ENCODE measurements at places on chromosomes 5 and 9.

- DNase-seq: no peak
Measured at GRCh38 chr9:84258371-84258770, 82.2 kb downstream of the SLC28A3 start.

DNA sequence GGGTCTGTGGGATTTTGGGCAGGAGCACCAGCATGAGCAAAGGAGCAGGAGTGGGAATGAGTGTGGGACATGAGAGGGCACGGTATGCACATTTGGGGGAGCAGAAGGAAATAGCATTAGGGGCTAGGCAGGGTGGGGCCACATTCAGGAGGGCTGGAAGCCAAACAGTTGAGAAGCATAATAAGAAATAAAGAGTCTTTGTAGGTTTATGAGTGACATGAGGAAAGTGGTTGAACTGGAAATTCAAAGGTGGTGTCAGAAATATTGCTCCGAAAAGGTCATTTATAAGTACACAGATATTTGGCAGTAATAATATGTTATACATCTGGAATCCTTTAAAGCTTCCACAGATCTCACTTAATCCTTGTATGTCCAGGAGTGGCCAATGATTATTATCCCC is 26.4 kb downstream of the ARHGEF28 start:
- DNase-seq: no peak

DNA sequence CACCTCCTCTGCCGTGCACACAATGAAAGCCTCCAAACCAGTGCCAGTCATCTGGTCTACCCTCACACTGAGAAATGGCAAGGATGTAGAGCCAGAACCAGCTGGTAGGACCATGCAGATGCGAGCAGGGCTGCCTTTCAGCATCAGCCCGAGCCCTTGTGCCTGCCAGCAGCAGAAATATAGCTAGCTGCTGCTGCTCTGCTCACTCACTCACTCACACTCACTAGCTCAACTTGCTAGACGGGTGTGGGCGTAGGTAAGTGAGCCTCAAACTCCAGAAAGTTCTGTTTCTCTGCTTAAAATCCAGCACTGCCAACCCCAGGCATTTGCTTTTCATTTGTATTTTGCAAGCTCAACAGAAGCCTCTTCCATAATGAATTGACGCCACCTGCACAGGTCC is 114.0 kb downstream of the DRD1 start:
- DNase-seq: no peak

GRCh38 chr5:64872044-64872443 is 103.3 kb downstream of the CWC27 start:
- DNase-seq: no peak

GRCh38 chr5:124061663-124062062 is 549.7 kb downstream of the CSNK1G3 start:
- no peak for DNase-seq

GRCh38 chr5:170254056-170254455 is 21.3 kb downstream of the C5orf58 start:
- no peak for DNase-seq

- DNase-seq: no peak
Measured at GRCh38 chr5:27814286-27814685, 775.9 kb upstream of the CDH9 start.

GRCh38 chr5:116751684-116752083 is 177.1 kb upstream of the SEMA6A start:
- DNase-seq: no peak

- no peak for DNase-seq
Measured at GRCh38 chr9:91086657-91087461, 274.9 kb downstream of the AUH start.

DNA sequence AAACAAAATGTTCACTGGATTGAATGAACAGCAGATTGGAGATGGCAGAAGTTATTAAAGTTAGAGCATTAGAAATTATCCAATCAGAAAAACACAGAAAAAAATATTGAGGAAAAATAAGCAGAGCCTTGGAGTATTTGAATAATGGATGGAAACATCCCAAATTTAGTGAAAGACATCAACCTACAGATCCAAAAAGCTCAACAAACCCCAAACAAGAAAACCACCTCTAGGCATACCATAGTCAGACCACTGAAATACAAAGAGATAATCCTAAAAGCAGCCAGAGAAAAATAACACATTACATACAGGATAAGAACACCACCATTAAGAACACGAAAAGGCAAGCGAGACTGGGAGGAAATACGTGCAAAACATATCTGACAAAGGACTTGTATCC is 5.2 kb downstream of the INIP start:
- no peak for DNase-seq

DNA sequence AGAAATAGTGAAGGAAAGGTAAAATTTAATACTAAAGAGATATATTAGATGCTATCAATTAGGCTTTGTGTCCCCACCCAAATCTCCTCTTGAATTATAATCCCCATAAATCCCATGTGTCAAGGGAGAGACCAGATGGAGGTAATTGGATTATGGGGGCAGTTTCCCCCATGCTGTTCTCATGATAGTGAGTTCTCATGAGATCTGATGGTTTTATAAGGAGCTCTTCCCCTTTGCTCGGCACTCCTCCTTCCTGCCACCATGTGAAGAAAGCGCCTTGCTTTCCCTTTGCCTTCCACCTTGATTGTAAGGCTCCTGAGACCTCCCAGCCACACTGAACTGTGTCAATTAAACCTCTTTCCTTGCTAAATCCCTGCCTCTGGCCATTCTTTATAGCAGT is 697.0 kb upstream of the RGMB start:
- no peak for DNase-seq

DNA sequence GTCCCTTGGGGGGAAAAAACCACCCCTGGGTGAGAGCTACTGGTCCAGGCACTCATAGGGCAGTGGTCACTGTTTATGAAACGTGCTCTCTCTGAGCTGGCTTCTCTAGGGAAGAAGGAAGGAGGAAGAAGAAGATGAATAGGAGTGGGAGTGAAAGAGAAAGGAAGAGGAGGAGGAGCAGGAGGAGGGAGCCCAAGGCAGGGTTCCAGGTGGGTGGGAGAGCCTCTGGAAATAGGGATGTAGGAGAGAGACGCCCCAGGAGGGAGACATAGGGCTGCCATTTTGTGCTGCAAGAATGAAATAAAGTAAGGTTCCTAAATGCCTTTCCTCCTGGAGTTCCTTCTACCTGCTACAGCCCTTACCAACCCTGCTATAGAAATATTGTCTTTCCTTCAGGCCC is 65.7 kb downstream of the PCDH1 start:
- DNase-seq: no peak

GRCh38 chr9:86664603-86665002 is 282.7 kb downstream of the GAS1 start:
- DNase-seq: no peak

GRCh38 chr9:131590449-131590848 is 45.1 kb downstream of the PRRT1B start:
- no peak for DNase-seq

- no peak for DNase-seq
Measured at GRCh38 chr5:96871027-96871399, 5.3 kb upstream of the ERAP2 start.

- DNase-seq: no peak
Measured at GRCh38 chr5:177447066-177447610, 524 bp downstream of the PRR7 start.

DNA sequence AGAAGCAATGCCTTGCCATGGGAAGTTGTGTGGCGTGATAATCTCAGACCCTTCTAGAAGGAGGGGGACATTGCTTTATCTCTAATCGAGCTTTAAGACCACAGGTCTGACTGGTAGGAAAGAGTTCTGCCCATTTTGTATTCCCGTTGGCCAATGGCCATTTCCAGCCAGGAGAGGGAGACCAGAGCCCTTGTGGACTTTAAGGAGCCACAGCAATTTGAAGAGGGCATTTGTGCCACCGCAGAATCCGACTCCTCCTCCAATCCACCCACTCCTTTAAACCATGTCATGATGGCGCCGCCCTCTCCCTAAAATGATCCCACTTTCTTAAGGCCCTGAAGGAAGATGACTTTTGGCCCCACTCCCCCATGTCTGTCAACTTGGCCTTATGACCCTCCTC is 560.5 kb upstream of the ADAMTS16 start:
- no peak for DNase-seq

DNA sequence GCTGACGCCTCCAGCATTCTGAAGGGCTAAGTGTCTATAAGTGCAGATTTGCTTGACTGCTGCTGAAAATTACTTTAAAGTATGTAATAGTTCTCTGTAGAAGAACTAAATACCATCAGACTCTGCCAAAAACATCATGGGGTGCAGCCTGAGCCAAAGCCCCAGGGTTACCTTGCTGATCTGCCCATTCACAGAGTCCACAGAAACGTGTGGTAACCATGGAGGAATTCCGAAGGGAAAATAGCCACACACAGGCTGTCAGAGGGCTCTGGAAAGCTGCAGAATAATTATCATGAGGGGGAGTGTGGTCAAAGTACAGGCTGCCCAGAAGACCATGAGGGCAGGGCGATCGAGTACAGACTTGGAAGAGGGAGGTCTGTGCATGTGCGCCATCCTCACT is 36.4 kb downstream of the RETREG1 start:
- no peak for DNase-seq

DNA sequence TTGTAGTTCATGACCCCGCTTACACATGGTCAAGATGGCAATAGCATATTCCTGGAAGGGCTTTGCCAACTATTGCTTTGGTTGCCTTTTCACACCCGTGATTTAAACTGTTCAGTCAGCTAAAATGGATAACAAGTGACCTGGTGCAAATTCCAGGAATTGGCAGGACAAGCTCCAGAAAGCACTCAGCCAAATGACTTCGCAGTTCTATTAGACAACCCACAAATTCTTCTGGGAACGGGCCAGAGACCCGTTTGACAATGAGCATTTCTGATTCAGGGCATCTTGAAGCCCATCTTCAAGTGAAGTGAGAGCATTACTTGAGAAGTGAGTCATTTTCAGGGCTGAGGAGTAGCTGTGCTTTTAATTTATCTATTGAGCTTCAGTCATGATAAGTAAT is 165.0 kb downstream of the DROSHA start:
- no peak for DNase-seq

- DNase-seq: no peak
Measured at GRCh38 chr5:145237843-145238242, 597.3 kb downstream of the PRELID2 start.

DNA sequence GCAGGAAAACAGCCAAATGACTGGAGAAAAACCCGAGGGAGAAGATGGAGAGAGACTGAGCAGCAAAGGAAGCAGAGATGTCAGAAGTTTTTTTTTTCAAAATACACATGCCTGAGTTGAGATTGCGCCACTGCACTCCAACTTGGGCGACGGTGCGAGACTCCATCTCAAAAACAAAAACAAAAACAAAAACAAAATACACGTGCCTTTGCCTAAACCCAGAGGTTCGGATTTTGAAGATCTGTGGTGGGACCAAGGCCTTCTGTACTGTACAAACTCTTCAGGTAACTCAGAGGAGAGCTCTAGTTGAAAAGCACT is 38.8 kb upstream of the FBXW11 start:
- no peak for DNase-seq

- DNase-seq: no peak
Measured at GRCh38 chr5:74107899-74108298, 481.9 kb downstream of the ARHGEF28 start.

DNA sequence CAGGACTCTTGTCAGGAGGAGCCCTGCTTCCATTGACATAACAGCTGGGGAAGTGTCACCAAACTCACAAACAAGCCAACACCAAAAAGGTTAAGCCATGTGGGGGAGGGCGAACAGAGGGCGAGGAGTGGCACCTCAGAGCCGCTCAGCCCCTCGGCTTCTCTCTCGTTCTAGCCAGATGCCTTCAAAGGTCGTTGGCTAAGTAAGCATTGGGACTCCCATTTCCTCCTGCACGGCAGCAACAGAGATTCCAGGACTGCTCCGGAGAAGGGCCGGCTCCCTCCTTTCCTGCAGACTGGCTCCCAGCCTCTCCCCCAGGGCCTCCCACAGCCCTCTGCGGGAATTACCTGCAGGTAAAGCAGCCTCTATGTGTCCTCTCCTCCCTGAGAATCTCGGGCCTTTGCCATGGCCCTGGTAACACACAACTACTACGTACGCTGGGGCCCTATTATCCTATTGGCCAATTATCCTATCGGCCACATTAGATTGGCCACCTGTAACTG is 52.1 kb upstream of the RNU6ATAC start:
- DNase-seq: no peak

DNA sequence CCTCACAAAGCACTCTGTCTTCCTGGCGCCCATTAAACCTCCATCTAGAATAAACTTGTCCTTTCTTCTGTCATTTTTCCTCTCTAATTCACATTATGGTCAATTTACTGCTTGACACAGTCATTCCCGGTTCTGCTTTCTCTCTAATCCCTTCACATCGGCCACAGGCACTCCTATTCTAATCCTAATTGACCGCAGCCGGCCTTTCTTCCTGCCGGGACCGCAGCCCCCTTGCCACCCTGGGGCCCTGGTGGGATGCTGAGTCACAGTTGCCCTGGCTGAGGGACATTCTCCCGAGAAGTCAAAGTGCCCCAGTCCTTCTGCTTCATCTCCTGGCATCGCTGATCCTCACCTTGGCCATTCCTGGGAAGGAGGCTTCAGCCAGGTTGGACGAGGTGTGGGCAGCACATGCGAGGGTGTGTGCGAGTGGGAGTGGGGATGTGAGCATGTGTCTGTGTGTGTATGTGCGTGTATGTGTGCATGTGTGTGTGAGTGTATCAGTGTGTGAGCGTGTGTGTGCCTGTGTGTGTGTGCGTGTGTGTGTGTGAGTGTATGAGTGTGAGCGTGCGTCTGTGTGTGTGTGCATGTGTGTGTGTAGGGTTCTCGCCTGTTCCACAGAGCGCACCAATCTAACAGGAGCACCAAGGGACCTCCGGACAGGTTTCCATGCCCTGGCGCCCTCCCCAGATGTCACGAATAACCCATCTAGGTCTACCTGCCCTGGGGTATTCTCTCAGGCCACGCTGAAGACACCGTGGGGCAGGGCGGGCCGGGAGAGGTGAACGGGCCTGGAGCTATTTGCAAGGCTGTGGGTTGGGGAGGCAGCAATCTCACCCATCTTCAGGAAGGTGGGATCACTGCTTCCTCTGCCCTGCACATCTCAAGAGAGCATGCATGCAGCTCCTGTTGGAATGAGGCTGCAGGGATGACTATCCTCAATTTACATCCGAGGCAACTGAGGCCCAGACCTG is 191.2 kb downstream of the PAX5 start:
- no peak for DNase-seq

DNA sequence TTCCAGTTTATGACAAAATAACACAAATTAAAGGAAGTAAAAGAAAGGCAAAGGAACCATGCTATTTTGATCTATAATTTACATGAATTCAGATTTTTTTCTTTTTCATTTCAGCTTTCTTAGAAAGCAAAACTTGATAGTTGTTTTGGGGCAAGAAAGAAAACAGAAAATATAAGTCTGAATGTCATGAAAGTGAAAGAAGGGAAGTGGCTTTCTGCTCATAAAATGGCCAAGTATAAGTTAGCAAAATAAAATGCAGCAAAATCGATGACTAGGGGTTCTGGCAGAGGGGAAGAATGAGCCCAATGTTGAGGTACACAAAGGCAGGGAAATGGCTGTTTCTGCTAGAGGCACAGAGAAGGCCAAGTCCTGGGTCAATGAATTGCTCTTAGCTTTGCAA is 3.0 kb upstream of the IFNW1 start:
- DNase-seq: no peak

DNA sequence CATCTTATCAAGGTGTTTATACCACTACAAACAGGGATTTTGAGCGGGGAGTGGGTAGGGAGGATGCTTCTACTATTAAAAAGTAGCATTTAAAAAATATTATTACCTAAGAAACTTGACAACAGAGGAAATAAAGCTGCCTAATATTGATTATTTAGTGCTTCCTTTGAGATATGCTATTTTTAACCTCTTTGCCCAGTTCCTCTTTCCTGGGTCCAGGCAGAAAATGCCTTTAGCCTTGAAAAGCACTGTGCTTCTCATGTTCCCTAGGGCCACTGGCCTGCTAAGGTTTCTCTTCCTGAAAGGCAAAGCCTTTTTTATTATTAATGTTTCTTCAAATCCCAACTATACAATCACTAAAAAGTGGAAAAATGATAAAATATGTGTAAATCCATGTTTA is 217.2 kb upstream of the HAPLN1 start:
- no peak for DNase-seq
